Activated naive CD8-positive, alpha-beta T cell treated with anti-CD3 and anti-CD28 coated beads for 36 hours (primary cell): ENCODE measurements at places on chromosomes 5 and 9. TPM values are rescaled to one million over a fixed set of nuclear protein-coding genes. Genes with fewer than 3 reads are reported as not detected.

GRCh38 chr9:75023846-75024245 is 4.2 kb downstream of the CARNMT1 start:
- no peak overlapping the region for H3K27ac ChIP-seq
- H3K4me3 ChIP-seq, result no peak overlapping the region
- peaks cover 54% of the 10 kb centered on the region for H3K4me1 ChIP-seq
- DNase-seq, result no peak
- H3K27me3 ChIP-seq, result no peaks in the 10 kb centered on the region

GRCh38 chr5:9495121-9495520 is 50.8 kb downstream of the SEMA5A start:
- H3K36me3 ChIP-seq, result no peaks in the 10 kb centered on the region
- no peak for DNase-seq
- no peak overlapping the region for H3K4me3 ChIP-seq
- H3K27me3 ChIP-seq, result no peaks in the 10 kb centered on the region

- H3K4me3 ChIP-seq, result peak overlapping the region; percentile 75
- H3K4me1 ChIP-seq, result peaks cover 36% of the 10 kb centered on the region
- no peaks in the 10 kb centered on the region for H3K27me3 ChIP-seq
- no peaks in the 10 kb centered on the region for H3K36me3 ChIP-seq
- H3K27ac ChIP-seq, result peak overlapping the region; percentile 62
- DNase-seq, result peak; percentile 52
These were observed 22.4 kb downstream of the CXXC5 start for GRCh38 chr5:139670369-139671095.

- no peak for DNase-seq
- H3K4me3 ChIP-seq, result no peak overlapping the region
- H3K36me3 ChIP-seq, result no peaks in the 10 kb centered on the region
- H3K27ac ChIP-seq, result no peak overlapping the region
- H3K27me3 ChIP-seq, result no peaks in the 10 kb centered on the region
- peaks cover 24% of the 10 kb centered on the region for H3K4me1 ChIP-seq
These were observed 1.7 kb downstream of the ABCA2 start for GRCh38 chr9:137026384-137026783.

DNA sequence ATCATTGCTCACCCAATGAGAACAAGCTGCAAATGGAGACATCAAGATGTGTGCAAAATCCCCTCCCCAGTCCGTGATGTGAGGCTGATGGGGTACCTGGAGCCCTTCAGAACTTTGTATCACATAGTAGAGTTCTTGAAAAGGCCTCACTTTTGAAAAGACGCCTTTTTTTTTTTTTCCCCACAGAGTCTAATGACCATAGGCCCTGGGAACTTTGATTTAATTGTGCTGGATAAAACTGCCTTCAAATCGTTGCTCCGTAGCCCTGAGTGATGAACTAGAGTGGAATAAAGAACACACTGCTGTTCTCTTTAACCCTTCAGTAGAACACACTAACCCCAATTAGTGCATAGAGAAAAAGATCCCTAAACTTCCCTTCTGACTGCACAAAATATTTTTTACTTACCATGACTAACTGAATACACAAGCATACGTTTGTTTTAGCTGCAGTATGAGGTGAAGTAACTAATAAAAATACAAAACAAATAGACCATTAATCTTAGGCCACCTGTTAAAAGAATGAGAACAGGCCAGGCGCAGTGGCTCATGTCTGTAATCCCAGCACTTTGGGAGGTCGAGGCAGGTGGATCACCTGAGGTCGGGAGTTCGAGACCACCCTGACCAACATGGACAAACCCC is 15.1 kb downstream of the PSAT1 start:
- H3K27me3 ChIP-seq, result no peaks in the 10 kb centered on the region
- H3K36me3 ChIP-seq, result peaks cover 58% of the 10 kb centered on the region
- H3K4me1 ChIP-seq, result no peaks in the 10 kb centered on the region

DNA sequence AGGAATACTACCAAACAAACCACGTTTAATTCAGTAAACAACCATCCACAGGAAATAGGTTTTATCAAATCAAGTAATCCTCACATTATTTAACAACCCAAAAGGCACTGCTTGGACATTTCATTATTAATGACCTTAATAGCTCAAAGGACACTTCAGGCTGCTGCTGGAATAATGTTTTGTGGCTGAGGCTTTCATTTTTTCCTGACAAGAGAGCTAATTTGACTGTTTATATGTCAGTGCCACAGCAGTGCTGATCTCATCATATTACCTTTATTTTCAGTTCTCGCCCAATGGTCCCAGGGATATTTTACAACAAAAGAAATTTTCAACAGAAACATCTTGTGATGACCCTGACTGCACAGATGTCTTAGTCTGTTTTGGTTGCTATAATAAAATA is 589.8 kb upstream of the GRAMD2B start:
- no peak overlapping the region for H3K27ac ChIP-seq
- H3K4me1 ChIP-seq, result no peaks in the 10 kb centered on the region
- no peak overlapping the region for H3K4me3 ChIP-seq
- no peaks in the 10 kb centered on the region for H3K36me3 ChIP-seq

GRCh38 chr5:113266227-113266912 is 168.4 kb downstream of the TSSK1B start:
- DNase-seq, result no peak
- peaks cover 4% of the 10 kb centered on the region for H3K4me1 ChIP-seq
- H3K36me3 ChIP-seq, result no peaks in the 10 kb centered on the region
- H3K4me3 ChIP-seq, result no peak overlapping the region
- H3K27ac ChIP-seq, result no peak overlapping the region

- DNase-seq, result no peak
- H3K27ac ChIP-seq, result peak overlapping the region; percentile 97
- peaks cover 49% of the 10 kb centered on the region for H3K36me3 ChIP-seq
- H3K4me1 ChIP-seq, result peaks cover 92% of the 10 kb centered on the region
- H3K27me3 ChIP-seq, result no peaks in the 10 kb centered on the region
These were observed 14.1 kb upstream of the TNFAIP8 start for GRCh38 chr5:119341452-119342349.

DNA sequence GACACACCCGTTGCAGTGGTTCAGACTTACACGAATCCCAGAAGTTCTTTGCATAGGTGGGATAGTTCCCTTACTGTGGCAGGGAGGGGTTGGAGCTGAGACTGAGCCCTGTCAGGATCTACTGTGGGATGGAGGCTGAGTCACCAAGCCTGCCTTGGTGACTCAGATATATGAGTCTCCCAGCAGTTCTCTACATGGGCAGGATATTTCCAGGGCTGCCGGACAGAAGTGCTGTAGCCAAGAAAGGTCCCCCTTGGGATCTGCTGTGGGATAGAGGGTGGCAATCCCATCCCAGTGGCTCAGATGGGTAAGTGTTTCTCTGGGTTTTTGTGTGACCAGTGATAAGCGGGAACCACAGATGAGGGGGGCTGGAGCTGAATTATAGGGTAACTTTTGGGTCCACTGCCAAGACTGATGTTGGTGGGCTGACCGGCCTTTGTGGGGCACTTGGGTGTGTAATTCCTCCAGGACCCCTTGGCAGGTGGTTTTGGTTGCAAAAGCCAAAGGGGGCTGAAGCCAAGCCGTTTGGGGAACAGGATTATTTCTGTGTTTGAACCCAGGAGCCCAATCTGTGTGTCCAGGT is 18.7 kb downstream of the XRCC4 start:
- H3K4me3 ChIP-seq, result no peak overlapping the region
- no peak for DNase-seq
- peaks cover 17% of the 10 kb centered on the region for H3K4me1 ChIP-seq

DNA sequence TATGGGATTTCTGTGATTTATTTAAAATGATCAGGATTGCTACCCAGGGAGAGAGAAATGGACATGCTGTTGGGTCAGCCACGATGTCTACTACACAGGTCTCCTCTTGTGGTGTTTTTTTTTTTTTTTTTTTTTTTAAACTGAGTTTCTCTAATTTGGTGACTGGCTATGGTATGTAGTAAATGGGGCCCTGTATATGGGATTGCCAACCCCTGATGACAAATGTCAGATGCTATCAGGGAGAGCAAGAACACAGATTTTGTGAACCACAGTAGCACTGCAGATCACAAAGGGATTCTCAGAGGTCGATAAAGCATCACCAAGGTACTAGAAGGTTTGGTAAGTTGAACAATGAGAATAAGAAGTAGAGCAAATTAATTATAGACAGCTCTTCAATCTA is 16.5 kb upstream of the TNFAIP8 start:
- H3K36me3 ChIP-seq, result peaks cover 41% of the 10 kb centered on the region
- peak overlapping the region; percentile 97 for H3K27ac ChIP-seq
- H3K27me3 ChIP-seq, result no peaks in the 10 kb centered on the region
- peaks cover 92% of the 10 kb centered on the region for H3K4me1 ChIP-seq

- no peaks in the 10 kb centered on the region for H3K27me3 ChIP-seq
- H3K36me3 ChIP-seq, result no peaks in the 10 kb centered on the region
- no peak overlapping the region for H3K27ac ChIP-seq
- DNase-seq, result no peak
These were observed 103.8 kb downstream of the MPDZ start for GRCh38 chr9:13175732-13176131.

DNA sequence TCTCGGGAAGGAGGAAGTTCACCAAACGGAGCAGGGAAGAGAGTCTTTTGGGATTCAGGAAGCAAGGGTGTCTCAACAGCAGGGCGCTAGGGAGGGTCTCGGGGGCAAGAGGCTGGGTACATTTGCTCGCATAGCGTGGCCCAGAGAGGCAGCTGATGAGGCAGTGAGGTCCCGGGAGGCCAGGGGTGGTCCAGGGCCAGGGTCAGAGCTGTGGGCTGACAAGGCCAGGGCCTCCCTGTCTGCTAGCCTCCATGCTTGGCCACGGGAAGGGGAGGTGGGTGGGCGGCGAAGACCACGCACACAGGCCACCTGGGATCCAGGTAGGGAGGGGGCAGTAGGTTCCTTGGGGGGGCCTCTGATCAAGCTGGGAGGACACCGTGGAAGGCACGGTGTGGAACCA is 6.0 kb downstream of the NDOR1 start:
- H3K27ac ChIP-seq, result no peak overlapping the region
- no peak overlapping the region for H3K4me3 ChIP-seq
- H3K36me3 ChIP-seq, result peaks cover 24% of the 10 kb centered on the region
- peaks cover 14% of the 10 kb centered on the region for H3K4me1 ChIP-seq
- H3K27me3 ChIP-seq, result no peaks in the 10 kb centered on the region
- DNase-seq, result no peak

DNA sequence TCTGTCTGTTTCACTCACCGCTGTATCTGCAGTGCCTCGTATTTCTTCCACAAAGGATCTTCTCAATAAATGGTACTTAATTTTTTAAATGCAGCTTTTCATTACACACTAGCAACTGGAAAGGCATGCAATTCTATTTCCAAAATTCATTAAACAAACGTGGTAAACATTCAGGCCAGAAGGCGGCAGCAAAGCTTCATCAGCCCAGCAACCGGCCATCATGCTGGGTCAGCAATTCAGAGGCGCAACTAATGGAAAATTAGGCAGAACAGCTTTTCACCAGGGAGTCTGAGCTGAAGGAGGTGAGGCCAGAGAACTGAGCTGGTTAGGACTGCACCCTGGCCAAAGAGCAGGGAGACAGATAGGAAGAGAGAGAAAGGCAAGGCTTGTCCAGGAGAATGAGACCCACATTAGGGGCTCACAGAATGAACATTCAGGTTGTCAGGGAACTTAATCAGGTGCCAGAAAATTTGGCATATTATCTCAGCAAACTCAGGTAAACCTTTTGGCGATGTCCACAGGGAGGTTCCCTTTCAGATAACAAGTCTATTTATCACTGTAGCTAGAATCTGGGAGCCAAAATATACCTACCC is 17.7 kb upstream of the RNF180 start:
- no peaks in the 10 kb centered on the region for H3K4me1 ChIP-seq
- no peak for DNase-seq
- H3K36me3 ChIP-seq, result no peaks in the 10 kb centered on the region
- no peak overlapping the region for H3K27ac ChIP-seq
- H3K4me3 ChIP-seq, result no peak overlapping the region

DNA sequence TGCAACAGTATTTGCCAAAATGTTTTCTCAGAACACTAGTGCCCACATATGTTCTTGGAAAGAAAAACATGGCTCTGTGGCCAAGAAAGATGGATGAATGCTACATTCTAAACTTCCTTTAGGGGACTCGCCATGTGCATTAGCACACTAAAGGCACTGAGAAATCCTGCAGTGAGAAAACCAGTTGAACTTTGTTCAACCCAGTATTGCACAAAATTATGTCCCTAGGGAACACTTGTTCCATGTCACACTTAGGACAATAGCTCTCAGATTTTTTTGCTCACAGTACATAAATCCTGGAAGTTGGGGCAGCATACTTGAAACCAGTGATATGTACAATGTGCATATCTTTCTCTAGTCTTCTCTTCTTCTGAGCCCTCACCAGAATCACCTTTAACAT is 96.6 kb downstream of the ADRB2 start:
- no peak overlapping the region for H3K27ac ChIP-seq
- peaks cover 25% of the 10 kb centered on the region for H3K27me3 ChIP-seq
- H3K36me3 ChIP-seq, result no peaks in the 10 kb centered on the region

GRCh38 chr5:41403846-41404245 is 106.6 kb downstream of the PLCXD3 start:
- H3K4me3 ChIP-seq, result no peak overlapping the region
- DNase-seq, result no peak
- H3K27me3 ChIP-seq, result no peaks in the 10 kb centered on the region
- no peak overlapping the region for H3K27ac ChIP-seq

DNA sequence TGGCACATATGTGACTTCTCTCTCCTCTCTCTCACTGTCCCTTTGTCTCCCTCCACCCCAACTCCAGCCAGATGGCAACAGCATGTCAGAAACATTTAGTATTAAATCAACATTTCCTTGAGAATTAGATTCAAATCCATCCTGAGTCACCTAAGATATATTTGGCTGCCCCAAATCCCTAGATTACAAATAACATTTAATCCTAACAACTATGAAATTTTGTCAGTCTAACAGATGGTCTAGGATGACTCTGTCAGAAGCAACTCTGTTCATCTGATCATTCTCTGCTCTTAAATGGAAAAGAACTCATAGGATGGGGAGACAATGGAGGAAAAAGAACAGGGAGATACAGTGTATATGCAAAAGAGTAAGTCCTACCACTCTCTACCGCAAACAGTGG is 201.2 kb downstream of the TSSK1B start:
- no peaks in the 10 kb centered on the region for H3K36me3 ChIP-seq
- no peaks in the 10 kb centered on the region for H3K4me1 ChIP-seq
- DNase-seq, result no peak
- H3K27ac ChIP-seq, result no peak overlapping the region
- H3K4me3 ChIP-seq, result no peak overlapping the region

- H3K36me3 ChIP-seq, result no peaks in the 10 kb centered on the region
- DNase-seq, result no peak
- H3K27ac ChIP-seq, result no peak overlapping the region
- H3K4me3 ChIP-seq, result no peak overlapping the region
These were observed 40.8 kb downstream of the GSN start for GRCh38 chr9:121308765-121309164.

GRCh38 chr9:120875195-120875565 is 1.8 kb downstream of the PHF19 start:
- H3K27me3 ChIP-seq, result no peaks in the 10 kb centered on the region
- H3K4me1 ChIP-seq, result peaks cover 73% of the 10 kb centered on the region
- peak overlapping the region; percentile 93 for H3K27ac ChIP-seq
- peak overlapping the region; percentile 83 for H3K4me3 ChIP-seq

- H3K36me3 ChIP-seq, result no peaks in the 10 kb centered on the region
- no peaks in the 10 kb centered on the region for H3K4me1 ChIP-seq
- H3K4me3 ChIP-seq, result no peak overlapping the region
- no peaks in the 10 kb centered on the region for H3K27me3 ChIP-seq
These were observed 74.3 kb upstream of the STXBP1 start for GRCh38 chr9:127537792-127538191.

The FOXD4L6 gene
- total RNA-seq, result not detected

The GMCL2 gene
- total RNA-seq, result not detected

The ACOT12 gene
- not detected for total RNA-seq

The DDX31 gene
- total RNA-seq, result 29.9 TPM

The ACTBL2 gene
- total RNA-seq, result not detected

The CAST gene
- 121 TPM for total RNA-seq

The PCDHB4 gene
- total RNA-seq, result not detected

The TPPP gene
- not detected for total RNA-seq
